Activated CD4-positive, alpha-beta T cell treated with anti-CD3 and anti-CD28 coated beads, Interleukin-2, Interleukin-6, amounts not matched to agents 100 ng/mL and 50 ng/mL, durations not matched to agents 16 hours and 8 hours (primary cell): ENCODE measurements at places on chromosomes 12 and 14.
A peak's percentile ranks its signal among the peaks of the same experiment; 100 is the strongest.

GRCh38 chr12:58566599-58566998, 353.7 kb downstream of the LRIG3 start:
- DNase-seq = no peak

DNA sequence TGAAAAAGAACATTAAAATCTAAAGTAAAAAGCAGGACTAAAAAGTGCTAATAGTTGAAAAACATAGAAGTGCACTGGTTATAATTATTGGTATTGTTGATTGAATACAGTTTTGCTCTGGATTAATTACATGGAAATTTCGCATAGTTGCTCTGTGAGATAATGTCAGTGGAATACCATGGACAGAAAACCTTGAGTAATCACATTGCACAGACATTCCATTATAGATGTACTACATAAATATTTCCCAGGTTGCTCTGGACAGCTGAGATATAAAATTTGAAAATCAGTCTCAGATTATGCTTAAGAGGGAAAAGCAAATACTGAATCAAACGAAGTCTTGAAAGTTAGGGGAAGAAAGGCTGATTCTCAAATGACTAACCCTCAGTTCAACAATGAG, 439.3 kb upstream of the FLRT2 start:
- DNase-seq = no peak

- no peak for DNase-seq
Observed at GRCh38 chr12:41277946-41278267, 89.8 kb downstream of the PDZRN4 start.

DNA sequence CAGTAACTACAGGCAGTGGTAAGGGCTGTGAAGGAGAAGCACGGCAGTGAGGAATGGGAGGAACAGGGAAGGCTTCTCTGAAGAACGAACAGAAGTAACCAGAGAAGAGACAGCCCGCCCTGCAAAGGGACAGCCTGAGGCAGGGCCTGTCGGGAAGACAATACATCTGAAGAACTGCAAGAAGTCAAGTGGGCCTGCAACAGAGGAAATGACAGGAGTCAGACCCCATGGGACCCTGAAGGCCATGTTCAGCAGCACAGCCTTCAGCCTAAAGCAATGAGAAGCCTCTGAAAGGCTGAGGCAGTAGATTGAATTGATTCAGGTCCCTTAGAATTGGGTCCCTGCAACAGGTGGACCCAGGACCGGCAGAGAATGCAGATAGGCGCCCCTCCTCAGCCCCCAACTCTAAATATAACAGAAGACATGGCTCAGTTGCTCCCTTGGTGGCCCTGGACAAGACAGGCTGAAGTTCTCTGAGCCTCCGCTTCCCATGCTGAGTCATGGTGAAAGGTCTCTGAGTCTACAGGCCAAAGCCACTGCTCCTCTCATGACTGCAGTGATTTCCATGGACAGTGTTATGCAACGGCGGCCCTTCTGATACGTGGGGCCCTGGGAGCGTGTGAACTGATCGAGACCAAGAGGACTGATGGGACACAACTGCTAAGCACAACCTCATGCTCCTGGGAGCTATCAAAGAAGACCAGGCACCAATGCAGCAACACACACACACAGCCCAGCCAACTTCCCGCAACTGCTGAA, 10.8 kb upstream of the ACTR6 start:
- DNase-seq = no peak

- no peak for DNase-seq
Observed at GRCh38 chr12:119727600-119728443, 59.9 kb downstream of the PRKAB1 start.

GRCh38 chr12:107405436-107405835, 280.2 kb upstream of the PWP1 start:
- no peak for DNase-seq

DNA sequence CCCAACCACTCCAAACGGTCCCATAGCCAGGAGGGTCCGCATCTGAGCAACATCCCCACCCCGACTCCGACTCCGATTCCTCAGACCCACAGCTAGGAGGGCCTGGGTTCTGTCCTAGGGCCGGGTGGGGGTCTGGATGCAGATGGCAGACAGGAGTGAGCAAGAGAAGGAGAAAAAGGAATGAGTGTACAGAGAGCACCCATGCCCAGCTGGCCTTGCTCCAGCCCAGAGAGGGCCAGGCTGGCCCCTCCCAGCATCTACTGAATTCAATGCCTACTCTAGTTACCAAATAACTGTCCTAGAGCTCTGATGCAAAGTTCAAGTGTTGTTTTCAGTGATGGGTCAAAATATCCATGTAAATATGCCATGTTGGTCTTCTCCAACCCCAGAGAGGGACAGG, 40.8 kb downstream of the VDR start:
- DNase-seq = no peak

DNA sequence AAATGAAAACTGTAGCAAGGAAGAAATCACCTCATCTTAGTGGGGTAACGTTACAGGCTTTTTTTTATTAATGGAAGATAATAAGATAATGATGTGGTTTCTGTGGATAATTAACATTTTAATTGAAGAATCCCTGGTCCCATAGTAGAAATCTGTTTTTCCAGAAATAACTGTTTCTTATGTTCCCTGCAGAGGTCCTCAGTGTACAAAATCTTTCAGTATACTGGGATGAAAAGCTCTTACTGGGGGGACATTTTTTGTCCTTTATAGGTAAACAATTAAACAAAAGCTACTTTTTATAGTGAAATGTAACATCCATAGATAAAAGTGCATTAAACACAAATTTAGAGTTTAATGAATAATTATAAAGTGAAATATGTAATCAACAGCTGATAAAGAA, 312.2 kb downstream of the ATXN7L3B start:
- no peak for DNase-seq

GRCh38 chr14:75626396-75626795, 34.3 kb downstream of the ERG28 start:
- DNase-seq = no peak

GRCh38 chr14:69921052-69921451, 41.8 kb downstream of the SMOC1 start:
- no peak for DNase-seq

GRCh38 chr12:86724716-86725115, 468.5 kb upstream of the MGAT4C start:
- no peak for DNase-seq

GRCh38 chr12:57138526-57139272, 8.7 kb downstream of the LRP1-AS start:
- DNase-seq = no peak

GRCh38 chr12:47949441-47950341, 13.7 kb upstream of the TMEM106C start:
- DNase-seq = peak; percentile 61

- no peak for DNase-seq
Observed at GRCh38 chr12:65586796-65587195, 237.5 kb upstream of the HMGA2 start.

DNA sequence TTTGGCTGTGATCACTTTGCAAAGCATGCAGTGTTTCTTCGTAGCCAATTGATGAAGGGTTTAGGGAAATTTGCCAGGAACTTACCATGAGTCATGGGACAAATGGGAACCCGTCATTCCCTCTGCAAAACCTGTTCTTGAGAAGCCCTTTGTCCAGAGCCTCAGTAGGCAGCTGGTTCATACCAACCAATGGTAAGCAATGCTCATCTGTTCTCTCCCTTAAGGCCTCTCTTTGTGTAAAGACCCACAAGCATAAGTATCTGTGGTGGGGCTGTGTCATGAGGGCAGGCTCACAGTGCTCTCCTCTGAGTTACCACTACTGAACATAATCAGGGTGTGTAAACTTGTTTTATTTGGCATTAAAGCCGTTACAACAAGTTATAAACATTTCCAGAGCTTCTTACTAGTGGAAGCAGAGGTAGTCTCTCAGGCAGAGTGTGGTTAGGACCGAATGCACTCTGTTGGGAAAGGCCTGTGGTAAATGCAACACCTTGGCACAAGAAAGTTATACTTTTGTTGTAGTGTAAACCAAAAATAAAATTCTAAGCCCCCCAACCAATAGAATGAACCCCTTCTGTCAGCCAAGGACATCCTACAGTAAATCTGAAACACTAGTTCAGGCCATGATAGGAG, 119.8 kb downstream of the SINHCAF start:
- DNase-seq = no peak

DNA sequence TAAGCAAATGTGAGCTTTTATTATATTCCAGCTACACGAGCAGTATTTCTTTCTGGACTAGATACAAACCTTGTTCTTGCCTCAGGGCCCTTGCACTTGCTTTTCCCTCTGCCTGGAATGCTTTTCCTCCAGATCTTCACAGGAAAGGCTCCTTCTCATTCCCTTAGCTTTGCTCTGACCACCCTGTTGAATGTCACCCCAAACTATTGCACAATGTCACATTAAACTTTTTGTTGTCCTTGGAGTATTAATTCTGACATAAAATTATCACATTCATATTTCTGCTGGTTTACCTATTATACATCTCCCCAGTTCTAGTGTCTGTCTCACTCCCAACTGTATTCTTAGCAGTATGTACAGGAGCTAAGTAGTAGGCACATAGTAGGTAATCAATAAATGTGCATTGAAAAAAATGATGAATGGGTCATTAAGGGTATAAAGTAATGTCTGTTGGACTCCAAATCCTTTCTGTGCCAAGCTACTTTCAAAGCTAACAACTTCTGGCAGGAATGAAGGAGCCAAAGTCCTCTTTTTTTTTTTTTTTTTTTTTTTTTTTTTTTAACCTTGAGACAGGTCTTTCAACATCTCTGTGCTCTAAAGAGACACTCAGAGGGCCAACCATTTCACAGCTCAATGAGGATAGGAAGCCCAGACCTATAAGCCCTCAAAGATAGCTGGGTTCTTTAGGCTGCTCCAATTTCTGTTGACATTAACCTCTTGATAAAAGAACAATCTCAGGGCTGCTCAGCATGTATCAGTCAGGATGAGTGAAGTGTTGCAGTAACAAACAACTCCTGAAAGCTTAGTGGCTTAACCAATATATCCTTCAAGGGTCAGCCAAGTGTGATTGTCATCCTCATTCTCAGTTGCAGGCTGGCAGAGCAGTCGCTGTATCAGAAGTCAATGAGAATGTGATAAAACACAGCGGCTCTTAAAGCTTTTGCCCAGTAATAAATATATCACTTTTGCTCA, 424.4 kb upstream of the TBX3 start:
- no peak for DNase-seq

DNA sequence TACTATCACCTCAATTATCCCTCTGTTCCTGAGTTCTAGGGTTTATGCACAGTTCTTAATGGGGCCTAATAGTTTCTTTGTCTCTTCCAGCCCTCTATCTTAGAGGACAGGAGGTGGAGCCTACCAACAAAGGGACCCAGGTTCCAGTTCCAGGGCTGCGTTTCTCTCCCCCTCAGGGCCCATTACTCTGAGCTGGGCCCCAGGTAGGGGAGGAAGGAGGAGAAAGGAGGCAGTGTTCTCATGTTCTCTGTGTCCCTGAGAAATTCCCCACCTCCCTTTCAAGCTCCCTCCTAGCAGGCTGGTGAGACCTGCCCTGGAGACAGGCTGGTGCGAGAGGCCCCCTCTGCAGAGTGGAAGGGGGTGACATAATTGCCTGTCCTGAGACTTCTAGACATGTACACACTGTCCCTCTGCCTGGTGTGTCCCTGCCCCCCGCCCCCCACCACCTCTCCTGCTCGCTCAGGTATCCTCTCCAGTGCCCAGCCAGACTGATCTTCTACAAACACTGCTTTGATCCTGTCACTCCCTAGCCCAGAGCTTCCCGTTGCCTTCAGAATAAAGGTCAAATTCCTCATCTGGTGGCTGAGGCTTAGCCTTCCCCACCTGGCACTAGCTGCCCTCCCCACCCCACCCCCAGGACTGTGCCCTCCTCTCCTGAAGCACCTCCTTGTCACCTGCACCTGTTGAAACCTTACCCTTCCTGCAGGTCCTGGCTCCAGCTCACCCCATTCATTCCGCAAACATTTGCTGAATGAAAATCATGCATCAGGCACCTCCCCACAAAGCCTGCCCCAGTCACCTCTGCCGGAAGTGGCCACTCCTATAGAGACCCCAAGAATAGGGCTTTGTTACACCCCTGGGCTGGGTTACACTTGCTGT, 21.1 kb upstream of the KRT8 start:
- DNase-seq = no peak

DNA sequence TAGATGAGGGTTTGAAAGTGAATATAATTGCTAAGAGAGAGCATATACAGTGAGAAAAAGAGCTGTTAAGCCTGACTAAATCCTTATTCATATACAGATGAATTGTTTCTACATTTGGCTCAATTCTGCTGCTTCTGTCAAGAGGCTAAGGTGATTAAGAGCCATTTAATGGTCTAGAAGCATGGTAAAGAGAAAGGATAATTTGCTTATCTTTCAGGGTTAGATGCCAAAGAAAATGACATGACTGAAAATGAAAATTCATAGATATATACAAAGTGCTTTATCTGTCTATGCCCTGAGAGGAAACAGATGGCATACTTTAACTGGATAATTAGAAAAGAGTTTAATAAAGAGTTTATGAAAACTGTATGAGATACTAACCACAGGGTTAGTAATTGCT, 834.9 kb downstream of the SLC6A15 start:
- no peak for DNase-seq

DNA sequence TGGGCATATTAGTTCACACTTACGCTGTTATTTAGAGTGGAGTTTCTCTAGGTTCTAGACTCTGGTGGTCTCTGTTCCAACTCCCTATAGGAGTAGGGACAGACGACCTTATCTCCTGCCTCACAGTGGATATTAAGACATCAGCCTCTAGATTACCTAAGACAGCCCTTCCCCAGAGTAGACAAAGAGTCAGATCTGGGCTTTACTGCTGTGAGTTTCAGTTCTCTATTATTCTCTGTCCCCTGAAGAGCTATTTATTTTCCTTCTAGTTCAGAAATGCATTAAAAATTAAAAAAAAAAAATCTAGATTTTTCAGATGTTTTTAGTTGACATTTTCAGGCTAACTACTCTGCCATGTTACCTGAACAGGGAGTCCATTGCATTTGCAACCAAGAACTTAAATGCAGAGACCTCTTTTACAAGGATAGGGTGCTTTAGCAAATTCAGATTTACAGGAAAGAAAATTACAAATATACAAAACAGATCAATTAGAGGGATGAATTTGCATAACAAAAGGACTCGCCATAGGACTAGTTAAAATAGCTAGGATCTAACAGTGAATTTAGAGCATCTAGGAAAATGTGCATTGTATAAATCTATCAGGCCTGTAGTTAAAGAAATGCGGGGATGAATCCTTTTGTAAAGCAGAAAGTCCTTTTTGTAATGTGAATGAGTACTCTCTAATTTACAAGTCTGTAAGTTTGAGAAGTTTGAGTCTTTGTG, 381.4 kb downstream of the APAF1 start:
- DNase-seq = no peak

GRCh38 chr12:99453836-99454538, 193.6 kb upstream of the GARIN6 start:
- no peak for DNase-seq

DNA sequence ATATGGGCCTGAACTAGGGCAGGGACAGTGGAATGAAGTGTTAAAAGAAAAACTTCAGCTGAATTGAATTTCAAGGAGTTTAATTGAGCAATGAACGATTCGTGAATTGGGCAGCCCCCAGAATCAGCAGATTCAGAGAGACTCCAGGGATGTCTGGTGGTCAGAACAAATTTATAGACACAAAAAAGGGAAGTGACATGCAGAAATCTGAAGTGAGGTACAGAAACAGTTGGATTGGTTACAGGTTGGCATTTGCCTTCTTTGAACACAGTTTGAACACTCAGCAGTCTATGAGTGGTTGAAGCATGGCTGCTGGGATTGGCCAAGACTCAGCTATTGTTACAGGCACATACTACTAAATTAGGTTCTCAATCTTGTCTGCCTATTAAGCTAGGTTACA, 9.7 kb upstream of the TBPL2 start:
- DNase-seq = no peak

GRCh38 chr12:6700646-6701051, at the start of gene PIANP:
Gene PIANP (minus strand): TSS chr12:6700815. CDS start chr12:6698061, 2,754 bp downstream.
- no peak for DNase-seq

GRCh38 chr12:70486588-70486987, 120.5 kb downstream of the KCNMB4 start:
- no peak for DNase-seq
